ENCODE measurements at places on chromosomes 5 and 9.

- DNase-seq, result no peak
Observed at GRCh38 chr5:9222054-9222976, 323.6 kb downstream of the SEMA5A start.

GRCh38 chr5:2387250-2387633 is 364.2 kb downstream of the IRX2 start:
- peak; percentile 29 for DNase-seq

GRCh38 chr9:76379494-76379893 is 14.7 kb downstream of the RFK start:
- DNase-seq, result no peak

- DNase-seq, result no peak
Observed at GRCh38 chr9:38032266-38033110, 36.5 kb downstream of the SHB start.

GRCh38 chr9:69137311-69137710 is 36.8 kb upstream of the TJP2 start:
- DNase-seq, result no peak

- no peak for DNase-seq
Observed at GRCh38 chr5:6611334-6612256, 21.2 kb downstream of the NSUN2 start.

DNA sequence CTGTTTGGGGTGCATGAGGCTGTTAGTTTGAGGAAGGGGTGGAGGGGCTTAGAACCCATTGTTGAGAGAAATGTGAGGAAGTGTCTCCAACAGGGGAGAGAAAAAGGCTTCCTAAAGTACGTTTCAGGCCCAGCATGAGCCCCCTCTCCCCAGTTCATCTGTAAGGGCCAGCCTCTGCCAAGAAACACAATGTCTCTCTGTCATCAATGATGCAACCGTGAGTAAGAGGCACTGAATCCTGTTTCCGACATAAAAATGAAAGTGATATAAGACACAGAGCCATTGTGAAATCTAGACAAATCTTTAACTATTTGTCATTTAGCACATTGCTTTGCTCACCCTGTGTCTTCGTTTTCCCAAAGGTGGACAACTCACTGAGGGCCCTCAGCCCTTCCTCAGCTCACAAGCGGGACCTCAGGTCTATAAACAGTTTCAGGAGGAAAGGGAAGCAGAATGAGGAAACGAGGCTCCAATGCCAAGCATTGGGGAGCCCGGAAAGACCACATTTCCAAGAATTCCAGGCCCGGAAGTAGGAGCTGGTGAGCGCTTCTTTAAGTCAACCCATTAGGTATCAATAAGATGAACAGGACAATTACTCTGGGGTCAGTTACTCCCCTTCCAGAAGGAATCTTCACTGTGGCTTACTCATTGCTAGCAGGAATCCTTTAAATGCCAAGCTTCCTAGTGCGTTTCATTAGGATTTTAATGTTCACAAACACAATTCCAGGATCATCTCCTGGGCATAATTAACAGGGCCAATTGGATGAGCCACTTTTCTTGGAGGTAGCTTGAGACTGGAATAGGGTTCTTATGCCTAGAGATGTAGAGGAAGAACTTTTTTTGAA is 59.0 kb upstream of the KLF4 start:
- peak; percentile 15 for DNase-seq

Data from tongue (tissue), 3 donors.